ENCODE measurements at places on chromosomes 1 and 21.

DNA sequence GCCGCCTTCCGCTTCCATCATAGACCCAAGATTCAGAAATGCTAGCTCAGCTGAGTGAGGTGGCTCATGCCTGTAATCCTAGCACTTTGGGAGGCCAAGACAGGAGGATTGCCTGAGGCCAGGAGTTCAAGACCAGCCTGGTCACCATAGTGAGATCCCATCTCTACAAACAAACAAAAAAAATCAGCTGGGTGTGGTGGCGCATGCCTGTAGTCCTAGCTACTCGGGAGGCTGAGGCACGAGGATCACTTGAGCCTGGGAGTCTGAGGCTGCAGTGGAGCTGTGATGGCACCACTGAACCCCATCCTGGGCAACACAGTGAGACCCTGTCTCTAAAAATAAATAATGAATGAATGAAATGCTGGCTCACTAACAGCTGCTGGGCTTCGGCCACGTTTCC, 39.7 kb downstream of the TOMM20 start:
- DNase-seq: no peak

DNA sequence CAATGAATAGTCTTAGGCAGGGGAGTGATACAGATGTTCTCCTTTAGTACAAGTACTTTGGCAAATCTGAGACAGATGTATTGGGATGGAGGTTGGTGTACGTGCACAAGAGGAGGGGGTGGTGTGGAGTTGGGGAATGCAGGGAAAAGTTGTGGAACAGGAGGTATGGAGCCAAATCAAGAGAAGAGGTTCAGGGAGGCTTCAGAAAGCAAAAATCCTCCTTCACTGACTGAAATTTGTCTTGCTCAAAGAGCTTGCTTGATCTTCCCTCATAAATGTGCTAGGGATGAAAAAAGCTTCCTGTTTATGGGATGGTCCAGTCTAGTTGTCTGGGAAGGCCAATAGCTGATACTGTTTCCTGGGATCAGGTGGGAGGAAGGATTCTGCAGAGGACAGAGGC, 5.8 kb downstream of the RNF19B start:
- DNase-seq: no peak

- no peak for DNase-seq
Observed at GRCh38 chr1:116439701-116440100, 66.7 kb downstream of the ATP1A1 start.

- no peak for DNase-seq
Observed at GRCh38 chr21:29676395-29676794, 263.4 kb downstream of the GRIK1 start.

- DNase-seq: peak; percentile 53
Observed at GRCh38 chr1:53278298-53278725, 40.0 kb upstream of the MAGOH start.

GRCh38 chr1:31010086-31010989, 55.2 kb downstream of the PUM1 start:
- DNase-seq: peak; percentile 3

DNA sequence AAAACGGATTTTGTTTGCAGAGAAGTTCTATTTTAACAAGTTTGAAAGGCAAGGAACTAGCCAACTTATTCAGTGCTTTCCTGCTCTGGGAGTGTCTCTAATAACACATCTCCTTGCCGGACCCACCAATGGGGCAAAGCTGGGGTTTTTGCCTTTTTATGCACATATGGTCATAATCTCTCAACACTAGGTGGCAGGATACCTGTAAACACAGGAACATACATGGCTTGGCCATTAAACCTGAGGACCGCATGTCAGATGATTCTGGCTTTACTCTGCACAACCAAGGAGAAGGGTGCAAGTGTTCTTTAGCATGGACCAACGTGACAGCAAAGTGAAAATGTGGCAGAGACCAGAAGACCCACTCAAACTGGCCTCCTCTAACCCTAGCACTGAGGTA, 4.9 kb downstream of the TMEM9 start:
- no peak for DNase-seq

- DNase-seq: no peak
Observed at GRCh38 chr1:5995871-5996630, 3.8 kb upstream of the NPHP4 start.

GRCh38 chr1:38580594-38580993, 279.0 kb downstream of the RRAGC start:
- no peak for DNase-seq

- DNase-seq: no peak
Observed at GRCh38 chr1:174768949-174769348, 230.8 kb upstream of the CACYBP start.

- DNase-seq: no peak
Observed at GRCh38 chr1:97507863-97508262, 413.0 kb downstream of the DPYD start.

DNA sequence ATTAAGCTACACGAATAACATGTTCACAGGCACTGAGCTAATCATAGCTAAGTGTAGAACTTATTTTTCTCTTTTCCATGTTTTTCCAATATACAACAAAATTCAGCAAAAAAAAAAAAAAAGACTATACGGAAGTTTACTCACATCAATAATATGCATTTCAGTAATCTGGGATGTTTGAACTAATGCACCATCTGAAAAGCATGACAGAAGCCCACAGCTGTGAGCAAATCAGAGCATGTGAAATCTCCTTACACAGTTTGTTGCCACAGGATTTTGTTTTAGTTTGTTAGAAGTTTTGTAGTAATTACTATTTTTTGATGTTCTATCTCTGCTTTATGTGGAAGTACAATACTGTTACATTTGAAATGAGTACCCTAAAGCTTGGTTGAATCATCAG, 1051.7 kb downstream of the TTLL7 start:
- DNase-seq: no peak

GRCh38 chr1:183953031-183953430, 84.5 kb downstream of the COLGALT2 start:
- DNase-seq: no peak

Measured in inflammatory macrophage (primary cell).